ENCODE measurements at places on chromosomes 2 and 18.

DNA sequence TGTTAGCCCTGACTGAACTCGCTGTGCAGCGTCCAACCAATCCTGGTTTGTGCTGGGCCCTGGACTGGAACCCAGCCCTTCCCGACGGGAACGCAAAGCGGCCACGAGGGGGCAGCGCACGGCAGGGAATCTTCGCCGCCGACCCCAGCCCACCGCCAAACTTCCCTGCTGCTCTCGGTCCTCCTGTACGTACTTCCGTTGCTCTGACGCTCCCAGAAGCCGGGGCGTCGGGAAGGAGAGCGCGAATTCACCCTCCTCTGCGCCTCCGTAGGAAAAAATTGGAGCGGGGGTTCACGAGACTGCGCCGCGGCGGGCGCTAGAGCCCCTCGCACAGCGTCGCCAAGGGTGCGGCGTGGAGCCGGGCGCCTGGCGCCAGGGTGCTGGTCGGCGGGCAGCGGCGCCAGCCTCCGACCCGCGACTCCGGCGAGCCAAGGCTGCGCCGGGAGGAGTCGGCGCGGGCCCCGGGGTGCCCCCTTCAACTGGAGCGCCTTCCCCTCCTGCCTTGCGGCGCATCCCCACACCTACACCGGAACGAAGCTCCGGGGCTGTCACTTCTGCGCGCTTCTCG is 873 bp upstream of the SH3RF3 start:
- peak; percentile 48 for DNase-seq

DNA sequence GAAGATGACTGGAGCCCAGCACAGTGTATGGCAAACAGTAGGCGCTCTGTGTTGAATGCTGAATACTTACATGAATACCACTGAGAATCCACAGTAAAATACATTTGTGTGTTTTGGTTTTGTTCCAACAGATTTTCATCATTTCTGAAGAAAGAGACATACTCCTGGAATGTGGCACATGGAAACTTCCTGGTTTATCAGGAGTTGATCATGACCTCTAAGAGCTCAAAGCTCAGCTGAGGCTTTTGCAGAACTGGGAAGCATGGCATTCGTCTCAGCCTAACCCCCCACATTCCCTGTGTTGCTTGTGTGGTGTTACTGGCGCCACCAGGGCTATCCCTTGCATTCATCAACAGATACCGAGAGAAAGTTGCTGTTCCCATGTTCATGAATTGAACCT is 316.9 kb upstream of the REV1 start:
- DNase-seq: no peak

DNA sequence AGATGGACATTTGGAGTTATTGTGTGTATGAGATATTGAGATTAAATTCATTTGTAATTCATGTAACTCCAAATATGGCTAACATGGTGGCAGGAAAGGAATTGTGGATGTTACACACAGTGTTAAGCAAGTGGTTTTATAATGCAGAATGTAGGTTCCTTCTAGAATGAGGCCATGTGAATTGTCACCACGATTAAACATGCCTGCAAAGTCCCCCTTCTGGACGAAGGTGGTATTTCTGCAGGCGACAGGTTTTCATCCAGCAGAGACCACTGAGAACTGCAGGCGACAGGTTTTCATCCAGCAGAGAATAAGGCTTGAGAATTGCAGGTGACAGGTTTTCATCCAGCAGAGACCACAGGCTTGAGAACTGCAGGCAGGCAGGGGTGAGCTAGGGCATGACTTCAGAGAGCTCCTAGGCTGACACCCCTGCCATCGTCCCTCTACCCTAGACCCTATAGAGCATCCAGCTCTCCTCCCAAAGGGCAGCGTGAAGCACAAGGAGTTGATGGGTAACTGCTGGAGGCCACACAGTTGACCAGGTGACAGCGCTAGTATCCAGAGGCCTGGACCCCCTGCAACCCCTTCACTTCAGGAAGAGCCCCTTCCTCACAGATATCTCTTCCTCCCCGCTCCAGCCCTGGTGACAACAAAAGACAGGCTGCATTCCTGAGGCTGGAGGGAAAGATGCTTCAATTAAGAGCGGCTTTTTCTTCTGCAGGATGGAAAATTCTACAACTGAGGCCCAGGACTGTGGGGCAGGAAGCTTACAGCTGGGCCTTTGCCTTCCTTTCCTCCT is 175.8 kb downstream of the LOXHD1 start:
- DNase-seq: peak; percentile 45

DNA sequence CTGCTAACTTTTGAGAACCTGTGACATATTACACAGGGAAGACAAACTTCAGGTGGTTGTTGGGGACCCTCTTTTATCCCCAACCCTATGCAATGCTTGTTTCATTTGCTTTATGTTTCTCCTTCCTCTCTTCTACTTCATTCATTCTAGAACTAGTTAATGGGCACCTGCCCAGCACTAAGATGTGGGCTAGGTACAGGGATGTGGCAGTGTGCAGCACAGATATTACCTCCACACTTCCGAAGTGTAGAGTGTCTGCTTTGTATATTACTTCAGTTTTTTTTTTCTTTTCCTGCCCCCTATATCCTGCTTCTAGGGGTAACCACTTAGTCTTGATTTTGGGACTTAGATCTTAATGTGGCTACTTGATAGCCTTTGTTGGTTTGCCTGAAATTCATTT is 35.1 kb downstream of the CD28 start:
- DNase-seq: no peak
